GM12864 (cell line): ENCODE measurements at places on chromosomes 13 and 19.

GRCh38 chr13:70415136-70415535 lies 306.9 kb upstream of the KLHL1 start:
- no peak for DNase-seq

GRCh38 chr13:96252903-96253302 lies 163.0 kb downstream of the HS6ST3 start:
- DNase-seq, result no peak

- no peak for DNase-seq
Measured at GRCh38 chr13:97254816-97255215, 32.7 kb downstream of the MBNL2 start.

DNA sequence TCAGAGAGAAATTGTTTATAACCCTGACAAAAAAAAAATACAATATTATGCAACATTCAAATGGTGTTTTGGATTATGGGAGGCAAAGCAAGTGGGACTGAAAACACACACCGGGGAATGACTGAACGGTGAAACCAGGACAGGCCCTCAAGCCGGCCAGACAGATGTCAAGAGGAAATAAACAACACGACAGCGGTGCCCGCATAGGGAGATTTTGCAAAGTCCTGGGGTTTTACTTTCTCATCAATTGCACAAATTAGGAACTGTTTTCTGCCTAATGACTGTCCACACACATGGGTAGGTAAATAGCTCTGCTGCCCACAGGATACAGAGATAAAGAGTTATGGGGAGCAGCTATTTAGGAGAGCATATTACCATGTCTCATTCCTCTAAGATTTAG lies 134.5 kb downstream of the IRS2 start:
- no peak for DNase-seq

DNA sequence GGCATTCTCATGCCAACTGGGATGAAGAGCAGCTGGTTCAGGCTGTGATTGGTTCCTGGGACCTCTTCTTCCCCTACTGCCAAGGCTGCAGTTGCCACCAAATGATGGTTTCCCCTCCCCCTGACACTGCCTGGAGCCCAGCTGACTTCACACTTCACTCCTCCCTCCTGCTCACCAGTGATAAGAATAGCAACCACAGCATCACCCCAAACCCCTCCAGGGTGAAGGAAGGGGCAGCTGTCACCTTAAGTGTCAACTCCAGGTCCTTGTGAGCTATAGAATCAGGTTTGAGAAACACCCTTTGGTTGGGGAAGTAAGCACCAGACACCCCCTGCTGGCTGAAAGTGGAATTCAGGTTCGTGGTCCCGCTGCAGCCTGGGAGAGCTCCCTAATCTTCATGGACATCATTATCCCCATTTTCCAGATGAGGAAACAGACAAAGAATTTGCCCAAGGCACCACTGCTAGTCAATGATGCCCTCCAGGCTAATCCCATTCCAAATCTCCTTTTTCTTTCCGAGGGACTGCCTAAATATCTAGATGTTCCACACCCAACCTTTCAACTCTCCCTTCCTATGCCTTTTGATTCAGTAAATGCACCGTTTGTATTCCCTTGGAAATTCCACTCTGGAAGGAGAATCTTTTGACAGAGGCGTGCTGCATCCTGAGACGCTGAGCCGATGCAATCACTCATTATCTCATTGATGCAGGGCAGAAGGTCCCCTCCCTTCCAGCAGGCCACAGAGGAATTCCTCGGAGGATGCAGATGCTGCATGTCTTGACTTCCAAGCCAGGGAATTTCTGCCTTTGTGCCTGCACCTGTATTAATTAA lies 50.6 kb upstream of the UQCRFS1 start:
- no peak for DNase-seq

- DNase-seq, result no peak
Measured at GRCh38 chr19:55158848-55159749, 1.6 kb upstream of the TNNI3 start.

DNA sequence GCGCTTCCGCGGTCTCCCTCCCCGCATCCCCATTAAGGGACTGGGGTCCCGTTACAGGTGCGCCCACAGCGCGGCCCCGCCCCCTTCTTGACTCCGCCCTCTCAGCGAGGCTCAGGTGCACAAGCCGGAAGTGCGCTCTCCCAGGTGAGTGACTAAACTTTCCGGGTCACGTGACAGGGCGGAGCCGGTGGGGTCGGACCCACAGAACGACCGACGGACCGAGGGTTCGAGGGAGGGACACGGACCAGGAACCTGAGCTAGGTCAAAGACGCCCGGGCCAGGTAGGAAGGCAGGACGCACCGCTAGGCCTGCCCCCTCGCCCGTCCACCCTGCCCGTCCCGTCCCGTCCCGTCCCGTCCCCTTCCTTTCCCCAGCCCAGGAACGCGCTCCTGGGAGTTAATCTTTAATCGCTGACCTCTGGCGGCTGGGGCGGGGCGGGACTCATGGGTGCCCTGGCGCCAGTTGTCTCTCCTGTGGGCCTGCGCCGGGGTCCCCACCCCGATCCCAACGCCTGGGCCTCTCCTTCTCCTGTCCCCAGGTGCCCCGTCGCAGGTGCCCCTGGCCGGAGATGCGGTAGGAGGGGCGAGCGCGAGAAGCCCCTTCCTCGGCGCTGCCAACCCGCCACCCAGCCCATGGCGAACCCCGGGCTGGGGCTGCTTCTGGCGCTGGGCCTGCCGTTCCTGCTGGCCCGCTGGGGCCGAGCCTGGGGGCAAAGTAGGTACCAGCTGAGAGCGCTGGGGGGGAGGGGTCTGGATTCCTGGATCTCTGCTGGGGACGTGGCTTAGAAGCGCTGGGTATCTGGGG lies at the start of gene CRB3:
CRB3 (plus strand) TSS at position 202 of the 804 bp plus-strand sequence; CDS start at position 633, 431 bp downstream.
- DNase-seq, result no peak

- no peak for DNase-seq
Measured at GRCh38 chr19:50712833-50713232, 6.8 kb downstream of the SHANK1 start.

GRCh38 chr13:113635048-113635420 lies 23.0 kb downstream of the ATP4B start:
- no peak for DNase-seq

GRCh38 chr13:24512197-24512907 lies at the start of gene PARP4:
Gene PARP4, minus strand, starts transcription at chr13:24512778. Its CDS starts 9,002 bp downstream, at chr13:24503776.
- DNase-seq, result peak; percentile 35

- peak; percentile 95 for DNase-seq
Measured at GRCh38 chr19:58558623-58559274, 338 bp upstream of the UBE2M start.

DNA sequence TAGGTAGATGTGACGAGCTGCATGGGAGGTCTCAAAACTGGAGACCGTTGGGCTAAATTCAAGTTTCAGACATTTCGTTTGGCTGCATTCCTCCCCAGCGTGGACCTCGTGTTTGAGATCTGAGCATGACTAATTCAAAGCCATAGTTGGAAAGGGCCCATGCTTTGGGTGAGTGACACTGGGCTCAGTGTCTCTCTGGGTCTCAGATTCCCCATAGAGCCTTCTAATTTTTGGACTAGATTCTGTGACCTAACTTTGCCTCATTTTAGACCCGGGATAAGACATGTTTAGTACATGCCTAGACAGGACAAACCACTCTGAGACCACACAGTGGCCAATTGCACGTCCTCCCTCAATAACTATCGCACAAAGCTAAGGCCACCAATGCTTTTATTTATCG lies 16.6 kb downstream of the CKM start:
- no peak for DNase-seq
